NCI-H2081 treated with DMSO at 0.1 percent for 48 hours (cell line): ENCODE measurements at places on chromosomes 4 and X.

GRCh38 chr4:139596034-139596683 is 40.1 kb upstream of the SETD7 start:
- no peak for DNase-seq

GRCh38 chrX:132165005-132165404 is 37.2 kb upstream of the FRMD7 start:
- DNase-seq, result no peak

- no peak for DNase-seq
These were observed 80.0 kb upstream of the CLCN4 start for GRCh38 chrX:10076765-10077164.

GRCh38 chr4:167232805-167233684 is 1.2 kb downstream of the SPOCK3 start:
- DNase-seq, result no peak

DNA sequence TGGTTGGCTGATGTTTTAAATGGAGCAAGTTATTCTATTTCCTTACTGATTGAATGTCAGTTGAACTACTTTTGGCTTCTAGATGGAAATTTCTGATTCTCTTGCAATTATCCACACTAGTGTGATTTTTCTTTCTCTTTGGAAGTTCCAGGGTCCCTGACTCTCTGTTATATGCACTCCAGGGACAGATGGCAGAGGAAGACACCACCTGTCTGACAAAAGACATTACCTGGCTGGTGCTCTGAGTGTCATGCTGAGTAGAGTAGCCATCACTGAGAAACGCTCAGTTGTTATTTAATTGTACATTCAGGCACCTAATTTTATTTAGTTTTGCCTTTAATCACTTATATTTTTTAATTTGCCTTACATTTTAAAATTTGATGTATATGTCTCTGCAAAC is 105.4 kb upstream of the TLL1 start:
- DNase-seq, result no peak

GRCh38 chr4:85798012-85798770 is 323.2 kb downstream of the ARHGAP24 start:
- DNase-seq, result no peak

DNA sequence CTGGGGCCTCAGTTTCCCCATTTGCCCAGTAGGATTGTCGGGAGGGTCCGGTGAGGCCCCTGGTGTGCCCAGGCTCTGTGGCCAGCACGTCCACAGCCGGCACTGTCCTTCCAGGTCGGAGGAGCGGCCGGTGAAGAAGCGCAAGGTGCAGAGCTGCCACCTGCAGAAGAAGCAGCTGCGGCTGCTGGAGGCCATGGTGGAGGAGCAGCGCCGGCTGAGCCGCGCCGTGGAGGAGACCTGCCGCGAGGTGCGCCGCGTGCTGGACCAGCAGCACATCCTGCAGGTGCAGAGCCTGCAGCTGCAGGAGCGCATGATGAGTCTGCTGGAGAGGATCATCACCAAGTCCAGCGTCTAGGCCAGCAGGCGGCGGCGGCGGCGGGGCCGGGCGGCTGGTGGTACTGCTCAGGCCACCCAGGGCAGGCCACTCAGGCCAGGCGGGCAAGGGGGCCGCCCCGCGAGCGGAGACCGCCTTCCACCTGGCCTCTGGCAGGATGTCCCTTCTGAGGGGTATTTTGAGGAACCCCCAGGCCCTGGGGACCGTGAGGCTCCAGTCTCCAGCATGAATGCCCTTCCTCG is 6.7 kb downstream of the MSANTD1 start:
- DNase-seq, result no peak

- DNase-seq, result no peak
These were observed 418.9 kb upstream of the RPS6KA3 start for GRCh38 chrX:20685652-20686051.

DNA sequence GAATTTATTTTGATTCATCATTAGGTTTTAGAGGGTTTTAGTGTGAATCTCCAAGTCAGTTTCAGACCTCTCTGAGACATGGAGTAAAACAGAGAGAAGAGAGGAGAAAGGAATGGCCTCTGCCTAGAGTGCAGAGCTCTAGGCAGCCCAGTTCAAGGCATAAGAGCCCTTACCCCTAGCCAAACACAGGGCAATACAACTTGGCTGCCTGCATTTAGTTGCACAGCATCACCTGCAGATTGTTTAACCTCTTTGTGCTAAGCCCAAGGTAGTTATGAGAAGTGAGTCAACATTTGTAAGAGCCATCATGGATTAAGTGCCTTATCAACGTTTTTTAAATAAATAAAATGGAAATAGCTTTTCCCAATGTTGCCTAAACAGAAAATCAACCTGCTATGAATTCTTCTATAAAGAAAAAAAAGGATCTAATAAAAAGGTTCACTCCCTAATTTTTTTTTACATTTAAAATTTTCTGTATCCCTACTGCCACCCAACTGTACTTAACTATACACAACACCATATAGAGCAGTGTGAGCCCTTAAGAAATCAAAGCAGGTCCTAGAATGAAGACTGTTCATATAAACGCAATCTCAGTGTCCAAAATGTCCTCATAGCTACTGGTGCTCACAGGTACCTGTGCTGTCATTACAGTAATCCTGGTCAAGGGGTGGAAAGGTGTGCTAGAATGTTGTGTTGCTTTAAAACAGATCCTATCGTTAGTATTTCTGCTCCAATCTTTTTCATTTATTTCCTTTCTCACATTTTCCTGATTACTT is 36.0 kb downstream of the PF4 start:
- DNase-seq, result no peak

- DNase-seq, result no peak
These were observed at the start of gene TMEM31 for GRCh38 chrX:103710609-103711008. Gene TMEM31, plus strand, starts transcription at chrX:103710909. Its CDS starts 1,350 bp downstream, at chrX:103712259.

DNA sequence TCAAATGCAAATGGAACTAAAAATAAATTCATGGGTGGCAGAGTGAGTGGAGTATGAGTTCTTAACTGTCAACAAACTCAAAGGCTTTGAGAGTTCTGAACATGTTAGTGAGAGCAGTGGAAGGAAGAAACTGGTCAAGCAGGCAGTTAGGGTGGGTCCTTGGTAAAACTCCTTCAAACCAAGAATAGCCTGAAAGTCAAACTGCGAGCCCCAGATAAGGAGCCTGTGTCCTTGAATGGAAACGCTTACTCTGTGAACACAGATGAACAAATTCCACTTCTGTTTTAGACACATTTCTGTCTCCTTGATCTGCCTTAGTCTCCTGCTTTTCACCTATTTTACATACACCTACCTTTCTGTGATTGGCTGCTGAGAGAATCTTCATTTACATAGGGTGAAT is 129.4 kb upstream of the PCDH18 start:
- DNase-seq, result no peak

DNA sequence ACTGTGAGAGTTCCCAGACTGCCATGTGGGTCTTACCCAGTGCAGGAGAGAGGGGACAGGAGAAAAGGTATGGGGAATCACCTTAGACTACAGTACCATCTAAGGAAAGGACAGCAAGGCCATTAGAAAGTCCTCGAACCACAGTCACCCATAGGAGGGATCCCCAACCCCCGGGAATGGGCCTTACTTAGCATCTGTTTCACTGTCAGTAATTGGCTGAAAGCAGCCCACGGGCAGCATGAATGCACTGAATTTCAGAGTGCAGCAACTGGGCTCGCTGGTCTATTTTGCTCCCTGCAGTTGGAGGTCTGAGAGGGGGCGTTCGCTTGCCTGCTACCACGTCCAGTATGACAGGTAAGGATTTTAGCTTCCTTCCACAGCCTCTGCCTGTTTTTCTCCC is 50.4 kb upstream of the KLHL8 start:
- no peak for DNase-seq

DNA sequence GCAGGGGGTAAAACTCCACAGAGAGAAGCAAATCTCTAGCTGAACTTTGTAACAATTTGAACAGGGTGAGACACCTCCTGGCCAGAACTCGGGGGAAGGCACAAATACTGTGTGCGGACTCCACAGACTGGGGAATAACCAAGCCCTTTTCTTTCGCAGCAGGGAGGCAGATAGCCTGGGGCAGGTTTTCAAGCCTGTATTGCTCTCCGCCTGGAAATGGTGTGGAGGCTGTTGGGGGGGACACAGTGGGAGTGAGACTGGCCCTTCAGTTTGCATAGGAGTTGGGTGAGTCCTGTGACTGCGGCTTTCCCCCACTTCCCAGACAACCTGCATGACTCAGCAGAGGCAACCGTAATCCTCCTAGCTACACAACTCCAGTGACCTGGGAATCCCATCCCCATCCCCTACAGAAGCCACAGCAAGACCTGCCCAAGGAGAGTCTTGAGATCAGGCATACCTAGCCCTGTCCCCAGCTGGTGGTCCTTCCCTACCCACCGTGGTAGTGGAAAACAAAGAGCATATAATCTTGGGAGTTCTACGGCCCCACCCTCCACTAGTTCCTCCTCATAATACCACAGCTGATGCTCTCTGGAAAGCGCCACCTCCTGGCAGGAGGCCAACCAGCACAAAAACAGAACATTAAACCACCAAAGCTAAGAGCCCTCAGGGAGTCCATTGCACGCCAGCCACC is 12.9 kb upstream of the SMPX start:
- no peak for DNase-seq

DNA sequence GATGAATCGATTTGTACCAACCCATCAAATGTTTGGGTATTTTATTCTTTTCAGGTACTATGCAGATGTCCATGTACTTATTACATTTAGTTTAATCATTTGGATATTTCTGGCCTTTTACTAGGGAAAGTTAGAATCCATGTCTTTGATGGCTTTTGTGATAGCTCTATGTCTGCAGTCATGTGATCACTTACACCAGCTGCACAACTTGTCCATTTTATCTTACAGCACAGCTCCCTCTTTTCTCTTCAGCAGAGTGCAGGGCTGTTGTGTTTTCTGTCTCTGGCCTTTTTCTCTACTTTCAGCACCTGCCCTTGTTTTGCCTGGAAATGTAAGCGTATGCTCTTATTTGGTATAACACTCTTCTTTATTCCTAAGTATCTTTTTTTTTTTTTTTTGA is 30.6 kb downstream of the WWC2 start:
- DNase-seq, result no peak

DNA sequence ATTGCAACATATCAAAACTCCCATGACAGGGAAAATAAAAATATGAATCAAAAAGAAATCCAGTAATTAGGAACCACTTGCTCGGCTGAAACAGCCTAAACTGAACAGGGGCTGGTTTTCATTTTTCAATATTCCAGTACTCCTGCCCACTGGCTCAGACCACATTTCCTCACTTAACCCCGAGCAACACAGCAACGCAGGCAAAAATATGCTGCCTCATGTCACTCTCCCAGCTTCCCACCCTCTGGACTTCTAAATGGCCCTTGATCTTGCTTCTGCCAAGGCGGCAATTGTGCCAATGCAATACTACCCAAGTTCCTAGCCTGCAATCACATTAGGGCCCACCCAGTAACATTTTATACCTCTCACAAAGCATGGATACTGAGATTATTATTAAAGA is 30.6 kb downstream of the USP46 start:
- no peak for DNase-seq

DNA sequence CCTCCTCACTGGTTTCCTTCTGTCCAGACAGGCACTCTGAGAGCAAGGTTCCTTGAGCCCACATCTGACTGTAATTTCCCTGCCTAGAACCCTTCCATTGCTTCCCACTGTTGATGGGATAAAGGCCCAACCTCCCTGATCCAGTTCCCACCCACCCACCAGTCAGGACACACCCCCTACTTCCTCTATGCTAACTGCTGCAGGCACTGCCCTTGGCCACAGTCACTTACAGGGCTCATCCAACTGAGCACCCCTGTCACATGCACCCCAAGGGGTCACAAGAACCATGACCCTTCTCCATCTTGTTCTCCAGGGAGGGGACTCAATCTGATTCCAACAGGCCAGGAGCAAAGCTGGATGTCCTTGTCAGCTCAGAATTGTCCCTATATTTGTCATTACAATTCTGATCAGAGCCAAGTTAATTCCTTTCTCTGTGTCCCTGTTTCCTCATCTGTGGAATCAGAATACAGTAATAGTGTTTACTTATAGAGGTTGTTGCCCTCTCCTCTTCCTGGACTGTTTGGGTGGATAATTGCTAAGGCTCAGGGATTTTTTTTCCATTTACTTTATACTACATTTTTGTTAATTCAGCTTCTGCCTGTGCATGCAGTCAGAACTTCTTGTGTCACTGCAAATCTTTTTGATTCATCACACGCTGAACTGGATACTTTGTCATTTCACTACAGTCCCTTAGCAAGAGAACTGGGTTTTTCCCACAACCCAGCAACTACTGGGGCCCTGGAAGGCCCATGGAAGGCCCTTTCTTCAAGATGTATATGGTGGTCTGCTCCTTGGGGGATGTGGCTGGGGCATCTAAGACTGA is 105.6 kb upstream of the MAMLD1 start:
- DNase-seq, result no peak

DNA sequence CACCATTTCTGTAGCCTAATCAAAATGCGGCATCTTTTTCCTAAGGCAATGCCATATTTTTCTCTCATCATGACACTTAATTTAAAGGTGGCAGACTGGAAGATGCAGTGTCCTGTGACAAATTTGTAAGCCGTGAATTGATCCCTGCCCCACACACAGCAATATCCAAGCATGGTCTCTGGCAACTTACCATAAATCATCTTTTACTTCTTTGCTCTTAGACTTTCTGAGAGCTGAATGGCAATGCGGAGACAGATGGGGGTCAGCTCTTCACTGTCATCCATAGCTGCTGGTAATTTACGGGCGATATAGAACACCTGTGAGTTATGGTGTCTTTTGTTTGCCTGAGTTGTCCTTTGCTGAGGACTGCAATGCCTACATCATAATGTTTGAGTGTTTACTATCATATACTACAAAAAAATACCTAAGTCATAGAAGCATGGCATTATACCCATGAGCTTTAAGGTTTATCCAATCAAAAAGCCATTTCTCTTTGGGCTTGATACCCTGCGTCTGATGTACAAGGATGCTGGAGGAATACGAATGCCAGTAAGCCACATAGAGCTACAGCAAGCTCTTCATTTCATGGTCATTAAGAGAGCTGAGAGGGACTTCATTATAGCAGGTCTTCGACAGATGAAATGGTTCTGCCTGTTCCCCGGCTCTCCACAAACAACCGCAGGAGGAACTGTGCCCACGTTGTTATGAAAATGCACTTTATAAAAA is 148.1 kb downstream of the TRIML1 start:
- no peak for DNase-seq

DNA sequence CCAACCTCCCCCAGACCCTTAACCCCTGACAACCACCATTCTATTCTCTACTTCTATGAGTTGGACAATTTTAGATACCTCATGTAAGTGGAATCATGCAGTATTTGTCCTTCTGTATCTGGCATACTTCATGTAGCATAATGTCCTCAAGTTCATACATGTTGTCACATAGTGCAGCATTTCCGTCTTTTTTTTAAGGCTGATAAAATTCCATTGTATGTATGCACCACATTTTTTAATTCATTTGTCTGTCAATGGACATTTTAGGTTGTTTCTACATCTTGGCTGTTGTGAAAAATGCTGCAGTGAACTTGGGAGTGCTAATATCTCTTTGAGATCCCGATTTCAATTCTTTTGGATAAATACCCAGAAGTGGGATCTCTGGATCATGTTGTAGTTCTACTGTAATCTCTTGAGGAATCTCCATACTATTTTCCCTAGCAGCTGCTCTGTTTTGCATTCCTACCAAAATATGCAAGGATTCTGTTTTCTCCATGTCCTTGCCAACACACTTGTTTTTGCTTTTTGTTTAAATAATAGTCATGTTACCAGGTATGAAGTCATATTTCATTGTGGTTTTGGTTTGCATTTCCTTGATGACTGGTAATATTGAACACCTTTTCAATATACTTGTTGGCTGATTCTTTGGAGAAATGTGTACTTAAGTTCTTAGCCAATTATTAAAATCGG is 48.8 kb upstream of the ADAD1 start:
- DNase-seq, result no peak
